ENCODE measurements at places on chromosomes 1 and 21.

GRCh38 chr1:54701066-54701465, 14.6 kb upstream of the TTC4 start:
- no peak for DNase-seq

DNA sequence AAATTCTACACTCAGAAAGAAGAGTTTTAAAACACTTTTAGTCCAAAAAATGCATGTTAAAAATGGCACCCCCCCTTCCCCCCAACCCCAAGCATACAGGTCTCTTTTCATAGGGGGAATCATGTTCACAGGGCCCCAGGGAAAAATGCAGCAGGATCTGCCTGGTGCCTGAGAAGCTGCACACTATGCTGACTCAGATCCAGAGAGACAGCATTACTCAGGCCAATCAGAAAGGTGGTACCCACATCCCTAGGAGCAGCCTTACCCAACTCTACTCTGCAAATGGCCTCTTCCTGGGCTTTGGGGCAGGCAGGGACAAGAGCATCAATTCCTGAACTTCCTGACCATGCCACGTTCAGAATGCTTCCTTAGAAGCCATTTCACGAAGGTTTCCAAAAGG, 119.0 kb downstream of the HIVEP3 start:
- DNase-seq, result no peak

DNA sequence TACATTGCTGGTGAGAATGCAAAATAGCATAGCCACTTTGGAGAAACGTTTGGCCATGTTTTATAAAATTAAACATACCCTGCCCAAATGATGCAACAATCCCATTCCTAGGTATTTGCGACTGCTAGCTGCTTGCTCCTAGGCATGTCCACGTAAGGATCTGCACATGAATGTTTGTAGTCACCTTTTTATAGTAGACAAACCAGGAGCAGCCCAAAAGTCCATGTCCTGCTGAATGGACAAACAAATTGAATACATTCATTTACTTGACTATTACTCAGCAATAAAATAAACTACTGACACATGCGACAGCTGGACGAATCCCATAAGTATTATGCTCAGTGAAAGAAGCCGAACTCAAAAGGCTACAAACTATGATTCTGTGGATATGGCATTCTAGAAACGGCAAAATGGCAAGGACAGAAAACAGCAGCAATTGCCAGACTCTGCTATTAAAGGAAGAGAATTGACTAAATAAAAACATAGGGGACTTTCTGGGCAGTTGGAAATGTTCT, 161.9 kb upstream of the GALNT2 start:
- DNase-seq, result no peak

GRCh38 chr1:28428990-28429520, 59.5 kb downstream of the PHACTR4 start:
- DNase-seq, result no peak

Measured in HEK293T (cell line).